ENCODE measurements at places on chromosomes 7 and 10.

DNA sequence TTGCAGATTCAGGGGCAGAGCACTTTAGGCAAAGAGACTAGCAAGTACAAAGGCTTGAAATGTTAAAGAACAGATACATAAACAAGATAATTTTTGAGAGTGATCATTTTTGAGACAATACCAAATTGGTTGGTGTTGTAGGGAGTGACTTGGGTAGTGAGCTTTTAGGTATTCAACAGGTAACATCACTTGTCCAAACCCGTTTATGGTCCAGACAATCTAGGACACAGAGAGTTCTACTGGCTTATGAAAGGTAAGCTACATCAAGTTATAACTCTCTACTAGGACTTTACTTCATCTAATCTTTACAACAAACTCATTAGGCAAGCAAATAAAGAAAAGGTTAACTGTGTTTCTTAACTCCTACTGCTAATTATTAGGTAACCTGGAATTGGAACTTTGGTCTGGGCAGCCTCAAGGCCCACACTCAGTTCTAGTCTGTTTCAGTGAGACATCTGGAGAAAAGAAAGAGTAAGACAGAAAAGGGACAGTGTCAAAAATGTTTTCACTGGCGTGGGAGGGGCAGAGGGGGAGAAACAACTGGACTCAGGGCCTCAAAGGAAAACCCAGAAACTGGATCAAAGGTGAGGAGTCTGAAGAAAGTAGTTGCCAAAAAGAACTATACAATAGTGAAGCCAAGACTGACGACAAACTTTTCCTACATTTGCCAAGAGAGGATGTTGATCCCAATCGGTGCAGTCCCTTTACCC is 39.2 kb downstream of the GNAT3 start:
- no peak for DNase-seq

- DNase-seq, result peak; percentile 77
These were observed 498 bp downstream of the RHOBTB1 start for GRCh38 chr10:60943316-60944057.

- DNase-seq, result no peak
These were observed 5.9 kb upstream of the HDAC9 start for GRCh38 chr7:18489624-18490023.

- DNase-seq, result no peak
These were observed 733.0 kb downstream of the CCSER2 start for GRCh38 chr10:85061401-85061800.

DNA sequence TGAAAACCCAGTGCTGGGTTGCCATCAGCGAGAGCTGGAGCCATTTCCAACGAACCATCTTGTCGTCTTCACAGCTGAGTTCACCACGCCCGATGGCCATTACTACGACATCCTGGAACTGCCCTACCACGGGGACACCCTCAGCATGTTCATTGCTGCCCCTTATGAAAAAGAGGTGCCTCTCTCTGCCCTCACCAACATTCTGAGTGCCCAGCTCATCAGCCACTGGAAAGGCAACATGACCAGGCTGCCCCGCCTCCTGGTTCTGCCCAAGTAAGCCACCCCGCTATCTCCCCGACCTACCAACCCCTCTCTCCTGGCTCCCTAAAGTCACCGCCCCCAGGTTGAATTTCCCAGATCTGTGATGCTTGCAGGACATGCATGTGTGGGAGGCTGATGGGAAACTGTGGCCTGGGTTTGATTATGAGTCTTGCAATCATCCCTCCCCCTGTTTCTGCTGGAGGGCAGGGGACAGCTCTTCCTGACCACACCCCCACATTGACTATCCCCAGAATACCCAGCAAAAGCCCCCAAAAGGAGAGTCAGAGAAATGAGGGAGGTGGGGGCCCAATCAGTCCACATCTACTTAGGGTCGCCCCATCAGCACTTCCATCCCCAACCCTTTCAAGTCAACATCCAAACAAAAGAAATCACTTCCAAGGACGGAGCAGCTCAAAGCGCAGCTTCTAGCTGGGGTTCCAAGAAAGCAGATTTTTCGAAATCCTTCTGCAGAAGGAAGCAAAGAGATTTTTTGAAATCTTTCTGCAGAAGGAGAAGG is 6.9 kb downstream of the SERPINE1 start:
- no peak for DNase-seq

DNA sequence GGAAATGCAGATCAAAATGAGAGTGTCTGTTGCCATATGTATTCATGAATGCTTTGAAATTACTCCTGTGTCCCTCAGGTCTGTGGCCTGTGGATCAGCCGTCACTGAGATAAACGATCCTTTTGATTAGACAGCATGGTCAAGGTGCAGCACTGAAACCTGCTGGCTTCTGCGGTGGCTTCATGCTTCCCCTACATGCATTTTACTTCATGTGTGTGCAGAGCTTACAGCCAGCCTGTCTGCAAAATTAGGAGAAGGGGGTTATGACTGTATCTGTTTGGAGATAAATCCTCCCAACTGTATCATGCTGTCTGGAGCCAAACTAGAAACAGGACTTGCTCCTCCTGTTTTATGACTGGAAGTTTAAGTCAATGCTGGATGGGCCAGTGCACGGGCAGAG is 71.0 kb upstream of the PLPP4 start:
- no peak for DNase-seq

DNA sequence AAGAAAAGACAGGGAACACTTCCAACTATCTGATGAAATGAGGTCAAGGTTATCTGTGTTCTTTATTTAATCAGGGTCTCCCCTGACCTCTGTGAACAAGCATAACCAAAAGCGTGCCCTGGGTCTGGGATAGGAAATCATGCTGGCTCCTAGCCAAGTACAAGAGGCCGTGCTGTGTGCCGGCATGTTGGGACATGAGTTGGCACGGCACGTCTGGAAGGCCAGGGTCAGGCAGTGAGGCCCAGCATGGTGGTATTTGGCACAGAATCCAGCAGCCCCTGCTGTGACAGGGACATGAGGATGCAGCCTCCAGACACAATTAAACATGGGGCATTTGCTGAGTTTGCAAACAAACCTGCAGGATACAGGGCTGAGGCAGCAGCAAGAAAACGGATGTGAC is 320.4 kb downstream of the PLXNA4 start:
- DNase-seq, result no peak

DNA sequence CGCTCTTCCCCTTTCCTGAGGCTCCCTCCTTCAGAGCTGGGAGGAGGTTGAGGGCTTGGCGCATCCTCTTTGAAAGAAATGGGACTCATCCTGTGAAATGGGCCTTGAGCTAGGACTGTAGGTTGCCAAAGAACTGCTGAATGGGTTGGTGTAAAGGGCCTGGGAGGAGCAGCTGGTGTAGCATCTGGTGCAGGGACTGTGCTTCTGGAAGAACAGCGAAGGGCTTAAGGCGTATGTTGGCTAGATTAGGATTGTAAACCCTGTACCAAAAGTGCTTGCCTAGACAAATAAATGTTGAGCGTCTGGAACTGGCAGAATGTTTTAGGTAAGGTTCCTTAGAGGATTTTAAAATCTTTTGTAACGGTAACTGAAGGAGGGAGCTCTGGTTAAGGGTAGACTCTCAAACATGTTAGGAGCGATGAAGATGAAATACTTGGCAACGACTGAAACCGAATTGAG is 563 bp downstream of the STAM start:
- DNase-seq, result peak; percentile 73

DNA sequence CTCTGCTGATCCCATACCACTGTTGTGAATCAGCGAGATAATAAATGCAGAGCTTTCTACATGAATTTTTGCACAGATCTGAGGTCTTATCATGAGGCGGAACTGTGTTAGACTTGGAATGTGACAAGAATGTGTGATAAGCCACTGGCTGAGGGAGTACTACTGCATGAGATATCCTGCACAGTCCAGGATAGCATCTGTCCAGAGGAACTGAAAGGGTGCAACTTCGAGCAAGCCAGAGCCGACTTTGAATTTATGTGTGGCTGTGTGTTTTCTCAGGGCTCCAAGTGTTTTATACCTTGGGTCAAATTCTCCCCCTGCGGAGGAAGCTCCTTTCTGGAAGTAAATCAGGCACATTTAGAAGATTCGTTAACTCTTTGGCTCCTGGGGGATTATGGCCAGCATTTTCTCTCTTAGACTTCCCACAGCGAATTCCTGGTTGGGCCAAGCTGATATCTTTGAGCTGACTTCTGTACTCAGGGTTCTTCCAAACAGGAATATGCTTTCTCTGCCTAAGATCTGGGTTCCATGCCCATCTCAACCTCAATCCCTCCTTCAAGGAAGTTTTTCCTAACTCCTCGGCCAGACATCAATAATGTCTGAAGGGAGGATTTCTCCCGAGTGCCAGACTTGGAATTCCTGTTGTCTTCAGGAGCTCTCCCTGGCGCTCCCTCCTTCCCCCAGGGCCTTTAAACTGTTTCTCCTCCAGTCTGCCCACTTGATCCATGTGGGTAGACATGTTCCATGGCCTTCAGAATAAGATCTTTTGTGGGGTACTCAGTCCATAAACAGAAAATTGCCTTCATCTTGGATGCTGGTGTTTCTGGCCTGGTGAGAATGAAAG is 2.5 kb upstream of the MEST start:
- DNase-seq, result peak; percentile 36

- DNase-seq, result no peak
These were observed 89.9 kb downstream of the ADCY1 start for GRCh38 chr7:45663965-45664633.

- no peak for DNase-seq
These were observed 113.6 kb downstream of the RNF32 start for GRCh38 chr7:156754201-156754600.

DNA sequence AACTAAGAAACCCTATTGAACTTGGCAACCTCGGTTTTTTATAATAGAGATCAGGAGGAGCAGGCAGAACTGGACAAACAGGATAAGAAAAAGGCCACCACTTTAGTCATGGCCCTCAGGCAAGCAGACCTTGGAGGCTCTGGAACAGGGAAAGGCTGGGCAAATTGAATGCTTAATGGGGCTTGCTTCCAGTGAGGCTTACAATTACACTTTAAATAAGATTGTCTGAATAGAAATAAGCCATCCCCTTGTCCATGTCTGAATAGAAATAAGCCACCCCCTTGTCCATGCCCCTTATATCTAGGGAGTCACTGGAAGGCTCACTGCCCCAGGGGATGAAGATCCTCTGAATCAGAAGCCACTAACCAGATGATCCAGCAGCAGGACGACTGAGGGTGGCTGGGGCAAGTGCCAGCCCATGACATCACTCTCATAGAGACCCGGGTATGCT is 40.6 kb downstream of the AKR1B15 start:
- DNase-seq, result peak; percentile 74

DNA sequence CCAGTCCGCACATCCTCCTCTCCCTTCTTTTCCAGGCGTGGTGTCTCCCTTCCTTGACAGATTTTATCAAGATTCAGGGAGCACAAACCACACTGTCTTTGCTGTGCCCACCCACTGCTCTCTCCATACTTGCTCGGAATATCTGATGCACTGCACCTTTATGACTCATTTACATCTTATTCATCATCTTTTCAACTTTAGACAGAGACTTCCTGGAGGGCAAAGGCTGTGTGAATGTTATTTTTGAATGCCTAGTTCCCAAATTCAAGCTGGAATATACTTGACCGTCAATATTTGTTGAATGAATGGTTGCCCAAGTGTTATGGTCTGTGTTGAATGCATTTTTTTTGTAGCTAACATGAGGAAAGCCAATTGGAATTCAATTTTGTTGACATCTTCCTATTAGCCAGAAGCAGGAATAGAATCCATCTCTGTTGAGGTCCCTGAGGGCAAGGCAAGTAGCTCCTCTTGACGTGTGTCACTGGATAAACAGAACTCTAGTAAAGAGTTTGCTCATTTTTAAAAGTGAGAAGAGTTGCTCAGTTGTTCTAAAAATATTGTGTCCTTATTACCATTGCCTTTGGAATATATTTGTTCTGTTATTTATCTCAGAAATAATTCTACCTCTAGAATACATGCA is 95.0 kb downstream of the KLF6 start:
- DNase-seq, result no peak

- DNase-seq, result no peak
These were observed 111.3 kb upstream of the CHST15 start for GRCh38 chr10:124204726-124205125.

DNA sequence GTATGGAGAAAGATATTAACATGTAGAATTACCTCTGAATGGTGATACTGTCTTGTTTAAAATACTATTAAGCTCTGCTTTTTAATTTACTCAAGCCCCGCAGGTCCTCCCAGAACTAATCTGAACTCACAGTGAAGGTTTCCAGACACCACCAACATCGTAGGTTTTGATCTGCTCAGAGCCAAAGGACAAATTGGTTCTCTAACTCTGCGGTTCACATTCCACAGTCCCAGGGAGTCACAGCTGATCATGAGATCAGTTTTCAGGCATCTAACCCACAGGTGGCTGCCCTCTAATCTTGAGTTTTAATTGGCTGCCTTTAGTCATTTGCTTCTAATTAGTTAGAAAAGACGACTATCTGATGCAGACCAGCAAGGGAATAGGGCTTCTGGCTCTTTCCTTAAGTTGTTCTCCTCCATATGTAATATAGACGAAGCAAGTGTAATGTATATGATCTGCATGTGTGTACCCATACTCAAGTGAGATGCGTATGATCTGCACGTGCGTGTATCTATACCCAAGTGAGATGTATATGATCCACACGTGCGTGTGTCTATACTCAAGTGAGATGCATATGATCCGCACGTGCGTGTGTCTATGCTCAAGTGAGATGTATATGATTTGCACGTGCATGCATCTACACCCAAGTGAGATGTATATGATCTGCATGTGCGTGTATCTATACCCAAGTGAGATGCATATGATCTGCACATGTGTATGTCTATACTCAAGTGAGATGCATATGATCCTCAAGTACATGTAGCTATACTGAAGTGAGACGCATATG is 331.5 kb upstream of the NPVF start:
- DNase-seq, result peak; percentile 77

- DNase-seq, result no peak
These were observed 26.1 kb upstream of the FAM221A start for GRCh38 chr7:23653942-23654341.

DNA sequence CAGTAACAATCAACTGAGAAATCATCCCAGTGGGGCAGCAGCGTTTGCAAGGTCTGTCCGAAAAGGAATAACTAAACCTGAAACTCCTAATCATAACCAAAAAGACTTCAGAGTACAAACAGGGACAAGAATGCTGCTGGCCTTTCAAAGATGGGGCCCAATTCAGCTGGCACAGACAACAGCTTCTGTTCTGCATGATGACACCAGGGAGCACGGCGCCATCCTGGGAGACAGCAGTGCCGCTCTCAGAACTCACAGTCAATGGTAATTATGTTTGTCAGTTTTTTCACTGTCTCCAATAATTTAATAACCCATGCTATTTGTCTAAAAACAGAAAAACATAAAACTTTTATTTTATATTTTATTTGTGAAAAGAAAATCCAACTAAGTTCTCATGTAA is 90.0 kb downstream of the LARP4B start:
- no peak for DNase-seq

Measured in myocyte (in vitro differentiated cells).